ENCODE measurements at places on chromosomes 16 and 17.
A peak's percentile ranks its signal among the peaks of the same experiment; 100 is the strongest.

DNA sequence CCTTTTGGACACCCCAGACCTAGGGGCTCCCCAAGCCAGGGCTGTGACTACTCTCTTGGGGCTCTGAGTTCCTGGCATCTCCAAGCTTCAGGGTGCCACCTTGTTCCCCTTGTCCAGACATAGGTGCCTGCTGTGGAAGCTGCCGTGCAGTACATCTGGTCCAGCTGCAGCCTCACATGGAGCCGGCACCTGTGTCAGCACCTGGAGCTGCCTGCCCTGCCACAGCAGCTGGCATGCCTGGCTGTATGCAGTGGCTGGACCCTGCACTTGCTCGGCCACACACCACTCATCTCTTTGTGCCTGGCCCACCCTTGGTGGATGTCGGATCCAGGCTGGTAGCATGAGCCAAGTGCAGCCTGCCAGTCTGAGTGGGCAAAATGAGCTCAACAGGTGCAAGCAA, 775.8 kb downstream of the CDH11 start:
- DNase-seq: no peak

GRCh38 chr17:67671493-67671892, 46.2 kb upstream of the NOL11 start:
- DNase-seq: no peak

- DNase-seq: no peak
Observed at GRCh38 chr16:86142801-86143236, 243.9 kb downstream of the IRF8 start.

DNA sequence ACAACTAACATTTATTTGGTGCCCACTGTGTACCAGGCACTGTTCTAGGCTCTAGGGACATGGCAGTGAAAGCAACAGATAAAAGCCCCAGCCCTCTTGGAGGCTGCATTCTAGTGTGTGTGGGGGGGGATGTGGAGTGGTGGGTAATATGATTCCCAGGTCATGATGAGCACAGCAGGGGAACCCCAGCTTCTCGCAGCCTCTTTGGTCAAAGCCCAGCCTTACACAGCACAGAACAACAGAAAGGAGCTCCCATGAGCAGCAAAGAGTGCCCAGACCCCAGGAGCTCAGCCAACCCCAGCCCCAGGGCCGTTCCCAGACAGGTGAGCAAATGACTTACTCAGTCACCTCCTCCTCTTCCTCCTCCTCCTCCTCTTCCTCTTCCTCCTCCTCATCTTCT, 21.9 kb downstream of the CNGB1 start:
- DNase-seq: no peak

- no peak for DNase-seq
Observed at GRCh38 chr16:66154801-66155200, 211.7 kb upstream of the CDH5 start.

DNA sequence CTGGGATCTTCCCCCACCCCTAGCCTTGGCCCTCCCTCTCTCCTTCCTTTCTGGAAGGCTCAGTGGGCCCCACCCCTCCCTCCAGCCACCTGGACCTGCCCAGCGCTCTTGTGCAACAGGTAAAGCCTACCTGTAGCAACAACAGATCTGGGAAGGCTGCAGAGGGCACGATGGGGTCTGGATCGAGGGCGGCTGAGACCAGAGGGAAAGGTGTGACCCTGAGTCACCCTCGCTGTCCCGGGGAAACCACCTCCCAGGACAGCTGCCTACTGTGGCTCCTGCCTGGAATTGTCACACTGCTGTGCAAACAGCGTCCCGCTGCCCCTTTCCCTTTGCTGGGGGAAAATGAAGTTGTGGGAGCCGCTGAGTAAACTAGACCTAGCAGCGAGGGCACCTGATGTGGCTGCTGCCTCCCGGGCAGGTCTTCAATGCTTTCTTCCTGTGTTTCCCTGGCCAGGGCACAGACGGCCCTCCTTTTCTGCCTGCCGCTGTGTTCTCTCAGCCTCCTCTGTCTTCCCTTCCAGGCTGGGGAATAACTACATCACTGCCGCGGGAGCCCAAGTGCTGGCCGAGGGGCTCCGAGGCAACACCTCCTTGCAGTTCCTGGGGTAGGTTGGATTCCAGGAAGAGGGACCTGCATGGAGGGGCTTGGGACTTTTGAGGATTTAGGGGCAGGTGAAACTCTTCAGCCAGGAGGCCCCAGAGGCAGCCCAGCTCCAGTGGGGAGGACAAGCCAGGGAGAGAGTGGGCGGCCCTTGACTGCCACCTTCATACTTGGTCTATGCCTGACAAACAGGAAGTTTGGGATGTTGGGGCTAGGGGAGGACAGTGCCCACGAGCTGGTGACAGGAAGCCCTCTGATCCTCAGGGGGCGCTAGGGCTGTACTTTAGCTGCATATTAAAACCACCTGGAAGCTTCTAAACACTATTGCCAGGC, 22.2 kb upstream of the CYLD start:
- DNase-seq: no peak

DNA sequence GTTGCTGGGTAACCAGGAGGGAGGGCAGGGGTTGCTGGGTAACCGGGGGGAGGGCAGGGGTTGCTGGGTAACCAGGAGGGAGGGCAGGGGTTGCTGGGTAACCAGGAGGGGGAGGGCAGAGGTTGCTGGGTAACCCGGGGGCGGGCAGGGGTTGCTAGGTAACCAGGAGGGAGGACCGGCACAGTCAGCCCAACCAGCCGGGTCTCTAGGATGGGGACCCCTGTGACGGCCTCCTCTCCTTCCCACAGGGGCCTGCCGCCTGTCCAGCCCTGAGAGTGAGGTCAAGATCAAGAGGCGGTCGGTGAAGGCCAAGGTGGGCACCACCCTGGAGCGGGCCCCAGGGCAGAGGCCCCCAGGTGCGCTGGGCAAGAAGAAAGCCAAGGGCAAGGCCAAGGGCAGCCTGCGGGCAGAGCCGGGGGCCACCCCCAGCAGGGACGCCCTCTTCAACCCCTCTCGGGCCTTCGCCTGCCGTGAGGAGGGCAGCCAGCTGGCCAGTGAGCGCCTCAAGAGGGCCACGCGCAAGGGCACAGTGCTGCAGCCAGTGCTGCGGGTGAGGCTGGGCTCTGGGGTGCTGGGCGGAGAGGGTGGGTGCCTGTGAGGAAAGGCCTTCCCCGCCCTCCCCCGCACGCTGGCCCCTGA, 54.6 kb downstream of the ACTG1 start:
- peak; percentile 30 for DNase-seq

DNA sequence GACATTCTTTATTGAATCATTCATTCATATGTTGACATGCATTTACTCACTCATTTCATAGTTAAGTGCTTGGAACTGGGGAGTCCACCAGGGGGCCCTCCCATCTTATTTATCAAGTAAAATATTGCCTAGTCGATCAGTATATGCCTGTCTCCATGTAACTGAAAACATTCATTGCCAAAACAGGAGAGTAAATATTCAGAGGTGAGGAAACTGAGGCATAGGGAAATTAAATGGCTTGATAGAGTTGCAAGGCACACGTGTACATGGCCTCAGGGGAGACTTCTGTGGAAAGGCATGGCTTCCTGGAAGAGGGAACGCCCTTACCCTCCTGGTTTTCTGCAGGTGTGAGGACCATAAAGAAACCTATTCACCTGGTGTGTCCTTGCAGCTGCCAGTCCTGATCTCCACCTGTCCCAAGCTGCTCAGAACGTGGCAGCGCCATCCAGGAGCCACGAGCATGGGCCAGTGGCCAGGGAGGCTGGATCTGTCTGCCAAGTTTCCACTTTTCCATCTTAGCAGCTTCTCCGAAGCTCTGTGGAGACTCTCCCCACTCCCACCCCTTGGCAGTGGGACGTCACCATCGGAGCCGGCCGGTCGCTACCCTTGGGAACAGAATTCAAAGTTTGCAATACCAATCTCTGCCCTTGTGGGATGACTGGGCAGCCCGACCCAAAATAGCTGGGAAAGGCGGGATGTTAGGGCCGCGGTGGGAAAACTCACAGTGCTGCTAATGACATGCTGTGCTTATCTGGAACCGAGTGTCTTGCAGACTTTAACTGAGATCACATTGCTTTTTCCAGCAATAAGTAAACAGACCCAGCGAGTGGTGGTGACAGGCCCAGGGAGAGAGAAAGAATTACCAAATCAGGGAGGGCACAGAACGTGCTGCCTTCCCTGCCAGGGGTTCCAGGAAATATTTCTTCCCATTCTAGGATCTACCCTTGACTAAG, 4.1 kb upstream of the C1QTNF1 start:
- DNase-seq: peak; percentile 64

GRCh38 chr16:57358527-57359095, at the start of gene CCL22:
TSS of gene CCL22 (plus strand) at chr16:57358783. CDS start at chr16:57358817, 34 bp downstream.
- DNase-seq: no peak

GRCh38 chr17:72120642-72121163, at the start of gene SOX9:
TSS of gene SOX9 (plus strand) at chr17:72121020. CDS start at chr17:72121392, 372 bp downstream.
- no peak for DNase-seq

GRCh38 chr16:68786685-68787418, 49.8 kb downstream of the CDH1 start:
- no peak for DNase-seq

GRCh38 chr17:17917394-17917793, 54.8 kb downstream of the TOM1L2 start:
- DNase-seq: no peak

DNA sequence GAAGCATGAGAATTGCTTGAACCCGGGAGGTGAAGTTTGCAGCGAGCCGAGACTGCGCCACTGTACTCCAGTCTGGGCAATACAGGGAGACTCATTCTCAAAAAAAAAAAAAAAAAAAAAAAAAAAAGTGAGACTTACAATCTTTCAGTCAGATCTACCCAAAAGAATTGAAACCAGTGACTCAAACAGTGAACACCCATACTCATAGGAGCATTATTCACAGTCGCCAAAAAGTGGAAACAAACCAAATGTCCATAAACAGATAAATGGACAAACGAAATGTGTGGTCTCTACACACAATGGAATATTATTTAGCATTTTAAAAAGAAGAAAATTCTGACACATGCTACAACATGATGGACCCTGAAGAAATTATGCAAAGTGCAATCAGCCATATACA, 9.1 kb upstream of the SCNN1B start:
- DNase-seq: no peak

- DNase-seq: no peak
Observed at GRCh38 chr16:29014561-29015069, 29.8 kb downstream of the LAT start.

- no peak for DNase-seq
Observed at GRCh38 chr17:27593232-27593856, 37.6 kb upstream of the LGALS9 start.

- DNase-seq: no peak
Observed at GRCh38 chr16:76194616-76195015, 82.6 kb upstream of the CNTNAP4 start.

- no peak for DNase-seq
Observed at GRCh38 chr17:7695586-7695985, 7.3 kb downstream of the WRAP53 start.

DNA sequence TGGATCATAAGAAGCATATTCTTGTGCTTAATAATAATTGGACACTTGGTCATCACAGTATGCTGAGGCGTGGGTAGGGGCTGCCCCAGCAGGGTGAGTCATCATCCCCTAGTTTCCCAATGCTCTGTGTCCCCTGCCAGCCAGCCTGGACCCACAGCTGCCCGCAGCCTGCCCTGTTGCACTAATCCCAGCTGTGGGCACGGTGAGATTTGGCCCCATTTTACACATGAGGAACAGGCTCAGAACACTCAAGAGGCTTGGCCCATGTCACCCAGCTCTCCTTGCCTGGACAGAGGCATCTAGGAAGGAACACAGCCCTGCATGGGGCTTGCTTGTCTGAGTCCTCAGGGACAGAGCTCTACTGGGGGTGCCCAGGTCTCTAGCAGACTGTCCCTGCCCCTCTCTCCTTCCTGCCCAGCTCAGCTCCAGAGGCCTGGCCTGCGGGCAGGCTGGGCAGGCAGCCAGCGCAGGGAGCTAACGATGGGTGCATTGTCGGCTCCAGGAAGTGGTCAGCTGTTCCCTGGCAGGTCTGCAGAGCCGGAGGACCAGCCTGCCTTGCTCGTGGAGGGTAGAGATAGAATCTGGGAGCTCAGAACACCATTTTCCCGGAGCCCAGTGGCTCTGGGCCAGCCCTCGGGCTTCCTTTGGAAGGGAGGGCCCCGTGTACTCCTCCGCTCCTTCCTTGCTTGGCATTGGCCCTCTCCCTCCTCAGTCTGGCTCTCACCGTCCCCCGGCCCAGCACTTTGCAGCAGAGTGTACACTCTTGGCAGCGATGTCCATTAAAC, 189.4 kb downstream of the RAB11FIP4 start:
- no peak for DNase-seq

DNA sequence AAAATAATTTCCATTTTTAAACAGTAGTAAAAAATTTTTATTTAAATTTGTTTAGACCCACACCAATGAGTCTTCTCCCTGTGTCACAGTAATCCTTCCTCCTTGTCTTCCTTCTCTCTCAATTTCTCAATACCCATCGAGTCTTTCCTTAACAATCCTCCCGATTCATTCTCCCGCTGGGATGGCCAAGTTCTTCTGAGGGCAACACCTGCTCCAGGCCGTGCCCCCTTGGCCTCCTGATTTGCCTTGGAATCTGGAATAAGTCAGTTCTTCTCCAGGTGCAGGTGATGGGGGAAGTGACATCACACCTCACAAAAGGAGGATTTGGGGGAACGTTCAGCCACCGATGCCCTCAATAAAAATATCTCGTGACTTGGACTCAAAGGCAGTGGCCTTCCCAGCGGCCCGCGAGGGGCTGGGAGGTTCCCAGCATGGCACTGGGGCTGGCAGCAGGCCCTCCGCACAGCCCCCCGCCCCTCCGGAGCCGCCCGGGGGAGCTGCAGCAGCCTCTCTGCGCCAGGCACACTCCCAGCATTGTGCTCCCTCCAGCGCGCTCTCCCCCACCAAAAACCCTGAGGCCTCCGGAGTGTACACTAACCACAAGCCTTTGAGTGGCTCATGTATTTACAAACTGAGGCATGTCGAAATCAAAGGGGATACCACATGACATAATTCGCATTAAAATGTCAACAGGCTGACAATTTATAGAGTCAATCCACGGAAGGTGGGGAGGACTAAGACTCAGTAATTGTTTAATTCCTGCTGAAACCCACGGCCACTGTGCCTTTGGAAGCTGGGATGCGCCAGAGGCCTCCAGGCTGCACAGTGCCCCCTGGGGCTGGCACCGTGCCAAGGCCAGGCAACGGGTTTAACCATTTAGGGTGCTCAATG, 120.5 kb downstream of the ZFHX3 start:
- no peak for DNase-seq

DNA sequence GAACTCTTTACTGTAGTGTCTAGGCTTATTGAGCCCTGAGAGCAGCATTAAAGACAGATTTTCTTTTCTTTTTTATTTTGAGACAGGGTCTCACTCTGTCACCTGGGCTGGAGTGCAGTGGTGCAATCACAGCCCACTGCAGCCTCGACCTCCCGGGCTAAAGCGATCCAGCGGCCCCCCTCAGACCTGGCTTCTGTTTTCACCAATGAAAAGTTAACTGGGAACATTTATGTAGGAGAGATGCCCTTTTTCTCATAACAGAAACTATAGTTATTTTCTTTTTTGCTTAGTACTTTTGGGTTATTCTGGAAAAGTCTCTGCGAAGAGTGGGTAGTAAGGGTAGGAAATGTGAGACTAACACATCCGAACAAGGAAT, 1.5 kb downstream of the MAP1LC3B start:
- DNase-seq: no peak

DNA sequence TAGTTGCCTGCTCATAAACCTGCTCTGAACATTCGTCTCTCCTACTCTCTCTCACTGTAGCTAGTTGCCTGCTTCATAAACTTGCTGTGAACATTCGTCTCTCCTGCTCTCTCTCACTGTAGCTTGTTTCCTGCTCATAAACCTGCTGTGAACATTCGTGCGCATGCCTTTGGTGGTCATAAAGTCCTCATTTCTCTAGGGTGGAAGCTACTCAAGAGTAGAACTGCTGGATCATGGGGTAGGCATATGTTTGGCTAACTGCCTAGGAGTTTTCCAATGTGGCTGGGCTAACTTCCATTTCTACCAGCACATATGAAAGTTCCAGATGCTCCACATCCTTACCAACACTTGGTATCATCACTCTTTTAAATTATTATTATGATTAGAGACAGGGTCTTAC, 174.6 kb upstream of the RPH3AL start:
- DNase-seq: no peak

- no peak for DNase-seq
Observed at GRCh38 chr16:13995194-13995593, 75.2 kb downstream of the ERCC4 start.

Data from NAMALWA (cell line).